ENCODE measurements at places on chromosomes 4 and X.
A peak's percentile ranks its signal among the peaks of the same experiment; 100 is the strongest.

DNA sequence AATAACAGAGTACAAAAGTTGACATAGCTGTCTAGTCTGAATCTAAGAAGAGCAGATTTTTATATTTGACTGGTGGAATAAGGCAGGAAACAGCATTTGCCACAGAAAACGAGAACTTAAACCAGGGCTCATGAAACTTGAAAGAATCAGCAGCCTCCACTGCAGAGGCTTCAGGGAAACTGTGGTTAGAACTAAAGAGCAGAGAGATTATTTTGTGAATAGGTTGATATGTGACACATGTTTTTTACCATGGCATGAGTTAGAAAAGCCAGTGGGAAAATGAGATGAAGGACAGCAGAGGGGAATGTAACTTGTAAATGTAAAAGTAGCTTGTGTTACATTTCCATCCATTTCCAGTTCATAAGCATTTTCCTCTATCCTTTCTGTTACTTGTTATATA is 63.7 kb upstream of the CAMK2D start:
- DNase-seq: no peak

- DNase-seq: no peak
Measured at GRCh38 chr4:161208564-161208963, 955.2 kb downstream of the FSTL5 start.

DNA sequence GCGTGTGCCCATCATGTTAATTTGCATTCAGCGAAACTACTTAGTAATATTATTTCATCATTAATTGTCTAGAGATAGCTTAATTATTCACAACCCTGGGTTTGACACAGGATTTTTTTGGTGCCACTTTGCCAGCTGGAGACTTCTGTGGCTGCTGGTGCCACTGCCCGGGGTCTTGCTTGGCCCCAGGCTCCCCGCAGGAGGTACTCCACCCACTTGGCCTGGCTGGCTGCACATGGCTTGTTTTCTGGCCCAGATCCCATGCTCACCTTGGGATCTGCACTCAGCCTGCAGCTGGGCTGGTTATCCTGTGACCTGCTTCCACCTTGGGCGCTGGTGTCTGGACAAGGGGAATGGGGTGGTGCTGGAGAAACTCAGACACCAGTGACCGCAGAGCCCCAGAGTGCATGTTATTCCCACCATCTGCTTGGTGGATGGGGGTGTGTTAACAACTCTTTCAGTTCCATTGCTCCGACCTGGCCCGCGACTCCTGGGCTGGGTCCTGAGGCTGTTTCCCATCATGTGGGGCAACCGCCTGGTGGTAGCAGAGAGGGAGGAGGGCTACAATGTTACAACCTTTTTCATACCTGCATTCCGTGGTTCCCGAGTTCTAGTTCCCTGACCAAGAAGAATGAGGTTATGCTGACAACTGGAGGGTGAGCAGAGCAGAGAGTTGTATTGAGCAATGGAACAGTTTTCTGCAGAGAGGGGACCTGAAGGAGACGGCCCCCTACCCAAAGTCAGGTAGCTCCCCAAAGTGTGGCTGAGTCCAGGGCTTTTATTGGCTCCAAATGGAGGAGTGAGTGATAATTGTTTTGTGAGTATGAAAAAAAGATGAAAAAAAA is 1950.0 kb upstream of the IGFBP7 start:
- no peak for DNase-seq

GRCh38 chrX:48648336-48648751 is 35.3 kb upstream of the WAS start:
- peak; percentile 10 for DNase-seq

DNA sequence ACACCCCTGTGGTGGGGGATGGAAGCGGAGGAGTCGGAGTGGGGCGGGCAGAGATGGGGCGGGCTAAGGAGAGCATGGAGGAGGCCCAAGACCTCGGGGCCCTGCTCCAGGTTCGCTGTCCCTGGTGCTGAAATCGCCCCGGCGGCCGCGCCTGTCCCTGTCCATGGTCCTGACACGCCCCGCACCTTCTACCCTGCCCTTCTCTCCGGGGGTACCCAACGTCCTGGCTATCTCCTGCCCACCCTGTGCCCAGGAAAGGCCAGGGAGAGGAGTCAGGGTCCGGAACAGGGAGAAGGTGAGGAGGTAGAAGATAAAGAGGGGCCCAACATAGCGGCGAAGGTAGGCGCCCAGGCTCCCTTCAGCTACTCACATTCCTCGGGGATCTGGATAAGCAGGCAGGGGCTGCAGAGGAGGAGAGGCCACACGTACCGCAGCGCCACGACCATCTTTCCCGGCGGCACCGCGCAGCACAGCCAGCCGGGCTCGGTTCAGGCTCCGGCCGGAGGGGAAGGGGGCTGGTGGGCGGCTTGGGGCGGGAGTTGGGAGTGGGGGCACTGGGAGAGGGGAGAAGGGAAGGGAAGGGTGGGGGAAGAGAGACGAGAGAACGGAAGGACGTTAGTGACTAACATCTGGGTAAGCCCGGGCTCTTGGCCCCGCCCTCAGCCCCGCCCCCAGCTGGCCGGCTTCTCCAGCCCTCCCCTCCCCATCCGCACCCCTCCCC is 10.4 kb downstream of the L1CAM start:
- peak; percentile 63 for DNase-seq

DNA sequence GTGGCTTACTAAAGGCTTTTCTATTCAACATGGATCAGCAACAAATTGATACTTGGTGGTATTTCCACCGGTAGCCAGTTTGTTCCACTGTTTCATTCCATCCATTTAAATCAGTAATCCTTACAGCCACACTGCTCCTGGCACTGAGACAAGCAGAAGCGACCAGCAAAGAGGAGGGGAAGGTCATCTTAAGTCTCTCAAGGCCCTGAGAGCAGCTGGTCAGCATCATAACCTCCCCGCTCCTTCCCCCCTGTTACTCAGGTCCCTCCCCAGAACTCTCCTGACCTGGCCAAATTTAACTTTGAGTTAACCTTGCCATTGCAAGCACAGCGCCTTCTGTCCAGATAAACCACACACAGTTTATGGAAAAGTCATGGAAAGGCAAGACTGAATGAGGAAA is 331.3 kb upstream of the KLF3 start:
- DNase-seq: no peak

DNA sequence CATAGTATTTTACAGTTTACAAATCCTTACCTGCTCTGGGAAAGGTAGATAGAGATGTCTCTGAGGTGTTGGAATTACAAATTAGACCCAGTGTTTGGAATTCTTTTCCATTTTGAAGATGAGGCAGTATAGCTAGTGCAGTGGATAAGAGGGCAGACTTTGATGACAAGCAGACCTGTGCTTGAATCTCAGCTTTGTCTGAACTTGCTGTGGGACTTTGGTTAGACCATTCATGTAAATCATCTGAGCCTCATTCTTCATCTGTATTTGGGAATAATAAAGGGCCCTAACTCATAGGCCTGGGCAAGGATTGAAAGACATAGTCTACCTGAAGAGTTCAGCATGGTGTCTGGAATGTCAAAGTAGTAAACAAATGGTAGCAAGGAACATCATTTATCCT is 77.2 kb upstream of the BOD1L1 start:
- no peak for DNase-seq

GRCh38 chr4:174358829-174359228 is 75.1 kb downstream of the CEP44 start:
- no peak for DNase-seq

DNA sequence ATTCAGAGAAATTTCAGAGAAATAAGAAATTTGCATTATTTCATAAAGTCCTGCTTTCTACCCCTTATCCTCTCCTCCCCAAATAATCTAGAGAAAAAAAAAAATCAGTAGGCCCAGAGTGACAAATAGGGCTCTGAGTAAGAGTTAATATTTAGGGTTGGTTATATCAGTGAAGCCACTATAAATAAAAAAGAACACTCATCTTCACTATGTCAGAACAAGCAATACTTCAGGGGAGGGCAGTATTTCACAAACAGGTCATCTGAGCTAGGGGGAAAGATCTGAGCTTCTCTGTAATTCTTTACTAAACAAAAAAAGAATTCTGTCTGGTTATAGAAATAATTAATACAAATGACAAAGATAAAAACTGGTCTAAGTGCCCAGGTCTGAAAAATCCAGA is 39.4 kb downstream of the PDE5A start:
- DNase-seq: no peak

DNA sequence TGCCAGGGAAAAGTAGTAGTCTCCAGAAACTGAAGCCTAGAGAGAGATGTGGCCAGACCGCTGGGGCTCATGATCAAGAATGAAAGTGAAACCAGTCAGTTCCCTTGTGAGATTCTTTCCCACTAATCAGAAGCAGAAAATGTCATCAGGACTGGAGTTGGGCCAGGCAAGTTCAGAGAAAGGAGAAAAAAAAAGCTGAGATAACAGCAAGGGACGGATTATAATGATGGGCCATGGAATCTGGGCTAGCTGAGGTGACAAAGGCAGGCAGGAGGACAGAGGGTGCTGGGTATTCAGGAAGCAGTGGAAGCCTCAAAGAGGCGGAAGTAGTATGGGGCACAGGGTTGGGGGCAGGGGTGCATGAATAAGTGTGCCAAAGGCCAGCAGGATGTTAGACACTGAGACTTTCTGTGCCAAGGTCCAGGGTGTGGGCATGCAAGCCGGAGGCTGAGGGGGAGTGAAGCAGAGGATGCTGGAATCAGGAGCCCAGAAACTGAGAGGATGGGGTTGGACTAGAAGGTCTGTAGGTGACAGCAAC is 2.5 kb downstream of the CXorf38 start:
- no peak for DNase-seq

GRCh38 chrX:131830400-131831184 is 192.5 kb upstream of the STK26 start:
- no peak for DNase-seq

DNA sequence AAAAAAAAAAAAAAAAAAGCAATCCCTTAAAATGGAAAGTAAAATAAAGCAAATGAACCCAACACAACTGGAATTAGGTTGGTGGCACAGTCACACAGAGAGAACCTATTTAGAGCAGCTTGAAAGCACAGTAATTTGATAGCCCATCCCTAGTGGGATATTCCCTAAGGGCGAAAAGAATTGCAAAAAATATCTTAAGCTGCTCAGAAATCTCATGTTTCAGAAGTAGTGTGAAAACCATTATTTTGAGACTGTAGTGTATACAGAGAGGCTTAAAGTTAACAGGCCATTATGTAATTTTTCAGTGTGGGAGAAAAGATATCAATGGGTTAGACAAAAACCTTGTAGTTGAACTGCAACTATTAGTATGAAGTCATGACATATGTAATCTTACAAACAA is 40.0 kb upstream of the DHX15 start:
- no peak for DNase-seq

- no peak for DNase-seq
Measured at GRCh38 chr4:79227860-79228259, 98.0 kb downstream of the NAA11 start.

GRCh38 chrX:35104626-35105025 is 162.0 kb downstream of the FAM47B start:
- no peak for DNase-seq

DNA sequence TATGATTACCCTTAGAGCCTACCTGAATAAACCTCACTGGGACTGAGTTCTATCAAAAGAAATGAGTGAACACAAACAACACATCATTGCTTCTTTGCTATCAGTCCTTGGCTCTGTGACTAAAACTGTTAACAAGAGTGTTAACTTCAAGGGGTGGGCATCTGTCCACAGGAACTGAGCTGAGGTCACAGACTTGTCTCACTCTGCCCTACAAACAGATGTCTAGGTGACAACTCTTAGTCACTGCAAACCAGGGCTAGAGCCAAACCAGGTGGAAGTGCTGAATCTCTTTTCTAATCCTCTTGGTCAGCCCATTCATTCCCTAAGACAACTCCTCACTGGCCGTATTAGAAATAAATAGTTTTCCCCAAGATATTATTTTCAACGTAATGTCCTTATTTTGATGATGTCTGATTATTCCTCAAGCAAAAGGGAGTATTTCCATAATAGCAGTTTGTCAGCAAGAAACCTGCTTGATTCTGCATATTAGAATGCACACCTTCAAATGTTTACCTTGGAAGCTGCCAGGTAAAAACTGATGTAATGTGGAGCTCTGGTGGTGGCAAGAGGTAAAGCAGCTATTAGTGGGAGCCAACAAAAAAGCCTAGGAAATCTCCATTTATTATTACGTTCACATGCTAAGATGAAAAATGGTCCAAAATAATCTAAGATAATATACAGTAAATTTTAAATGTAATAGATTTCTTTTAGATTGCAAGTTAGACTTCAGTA is 4.0 kb downstream of the COL25A1 start:
- no peak for DNase-seq

- no peak for DNase-seq
Measured at GRCh38 chrX:826448-826847, 195.9 kb downstream of the SHOX start.

DNA sequence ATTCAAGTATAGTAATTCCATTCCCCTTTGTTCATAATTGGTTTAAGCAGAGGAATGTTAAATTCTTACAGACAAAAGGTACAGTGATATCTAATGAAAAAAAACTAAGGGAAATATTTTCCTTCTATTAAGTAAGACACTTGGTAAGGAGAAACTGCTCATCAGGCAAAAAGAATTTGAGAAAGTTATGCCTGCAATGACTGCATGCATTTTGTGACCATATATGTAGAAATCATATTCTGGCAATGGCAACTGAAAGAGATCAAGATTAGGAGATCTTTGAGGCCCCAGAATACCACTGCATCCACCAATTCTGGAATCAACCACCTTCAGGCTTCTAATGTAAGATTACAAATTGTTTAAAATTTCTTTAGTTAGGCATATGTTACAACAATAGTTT is 364.8 kb downstream of the PCDH10 start:
- DNase-seq: no peak

DNA sequence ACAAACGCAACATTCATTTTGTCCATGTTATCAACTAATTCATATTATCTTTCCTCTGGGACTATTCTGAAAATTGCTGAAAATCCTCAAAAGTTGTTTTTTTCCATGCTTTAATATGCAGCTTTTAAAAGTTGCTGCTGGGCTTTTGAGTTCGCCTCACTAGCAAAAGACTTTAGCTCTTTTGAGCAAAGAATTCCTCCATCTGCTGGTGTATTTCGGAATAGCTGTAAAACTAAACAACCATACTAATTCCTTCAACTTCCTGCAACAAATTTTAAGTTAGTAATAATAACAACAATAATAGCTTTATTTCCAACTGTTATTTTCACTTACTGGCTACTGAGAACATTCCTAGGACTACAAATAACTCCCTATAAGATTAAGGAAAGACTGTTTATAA is 124.5 kb upstream of the PLAC1 start:
- no peak for DNase-seq

GRCh38 chr4:95415346-95415771 is 133.4 kb downstream of the UNC5C start:
- no peak for DNase-seq

DNA sequence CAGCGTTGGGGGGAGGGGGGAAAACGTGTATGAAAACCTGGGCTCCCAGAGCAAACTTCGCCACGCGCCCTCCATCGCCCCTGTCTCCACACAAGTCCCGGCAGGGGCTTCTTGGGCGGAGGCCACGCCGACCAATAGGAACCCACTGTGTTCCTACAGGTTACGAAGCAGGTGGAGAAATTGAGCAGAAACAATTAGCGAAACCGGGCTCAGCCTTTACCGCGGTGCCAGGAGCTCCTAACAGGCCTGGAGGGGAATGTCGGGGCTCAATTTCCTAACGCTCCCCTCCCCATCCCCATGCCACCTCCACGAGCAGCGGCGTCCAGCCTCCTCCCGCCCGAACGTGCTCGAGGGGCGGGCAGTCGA is 589 bp upstream of the KIT start:
- DNase-seq: no peak

All from T-helper 17 cell (primary cell).